ENCODE measurements at places on chromosomes 5 and 9.
A peak's percentile ranks its signal among the peaks of the same experiment; 100 is the strongest.

DNA sequence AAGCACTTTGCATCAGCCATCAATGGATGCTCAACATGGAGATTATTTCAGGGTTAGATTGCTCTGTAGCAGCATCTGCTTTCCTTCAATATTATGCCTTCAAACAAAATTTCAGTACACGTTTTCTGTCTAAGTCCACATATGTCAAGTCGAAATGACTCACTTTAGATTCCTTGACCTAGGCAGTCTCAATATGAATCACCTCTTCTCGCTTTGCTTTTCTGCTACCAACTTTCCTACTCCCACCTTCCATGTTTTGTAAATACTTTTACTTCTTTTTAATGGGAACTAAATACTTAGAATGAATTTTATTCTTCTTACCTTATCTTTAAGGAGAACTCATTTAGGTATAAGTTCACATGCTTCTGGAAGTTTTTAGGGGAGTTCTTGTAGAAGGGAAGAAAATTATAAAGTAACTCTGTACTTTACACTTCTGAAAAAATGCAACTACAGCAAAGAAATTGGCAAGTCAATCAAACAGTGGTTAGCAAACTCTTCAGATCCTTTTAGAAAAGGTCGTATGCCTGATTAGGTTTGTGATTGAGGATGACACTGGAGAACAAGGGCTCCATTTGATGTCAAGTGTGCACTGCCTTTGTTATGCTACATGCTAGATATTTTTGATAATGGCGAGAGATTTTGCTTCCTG is 478.5 kb upstream of the SMARCA2 start:
- no peak for DNase-seq

DNA sequence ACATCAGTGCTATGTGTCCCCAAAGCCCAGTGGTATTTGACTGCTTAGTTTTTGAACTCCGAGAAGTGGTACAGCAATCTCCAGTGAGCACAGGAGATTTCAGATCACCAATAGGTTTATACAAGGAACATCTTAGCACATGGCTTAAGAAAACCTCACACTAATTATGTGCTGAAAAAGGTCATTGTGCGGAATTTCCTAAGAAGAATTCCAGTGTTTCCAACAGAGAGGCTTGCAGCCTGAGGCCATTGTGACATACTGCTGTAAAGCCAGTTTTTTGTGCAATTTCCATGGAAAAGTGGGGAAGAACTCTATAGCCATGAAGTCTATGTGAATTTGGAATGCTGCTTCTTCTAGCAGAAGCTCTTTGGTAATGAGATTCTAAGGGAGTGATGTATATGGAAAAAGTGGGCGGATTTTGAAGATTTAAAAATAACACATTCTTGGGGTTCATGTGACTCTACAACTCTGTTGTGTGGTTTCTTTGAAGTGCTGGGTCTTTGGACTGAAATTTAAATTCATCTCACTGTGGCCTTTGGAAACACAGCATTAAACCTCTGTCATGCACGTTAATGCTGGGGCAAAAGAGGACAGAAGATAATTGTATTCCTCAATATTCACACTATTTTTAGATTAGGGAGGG is 110.5 kb upstream of the CD180 start:
- no peak for DNase-seq

DNA sequence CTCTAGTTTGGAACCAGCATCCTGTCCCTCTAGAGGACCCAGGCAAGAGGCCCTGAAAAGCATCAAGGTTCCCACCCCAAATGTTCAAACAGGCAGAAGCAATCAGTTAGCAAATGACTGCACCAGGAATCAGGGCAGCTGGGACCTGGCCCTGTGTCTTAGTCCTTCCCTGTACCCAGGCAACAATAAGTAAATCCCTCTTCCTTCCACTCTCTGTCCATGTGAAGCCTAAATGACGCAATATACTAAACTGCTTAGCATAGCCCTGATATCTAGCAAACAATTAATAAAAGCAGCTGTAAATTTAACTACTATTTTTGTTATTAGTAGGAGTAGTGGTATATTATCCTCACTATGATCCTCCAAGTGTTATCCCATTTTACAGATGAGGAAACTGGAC is 13.2 kb upstream of the ADRA1B start:
- DNase-seq: no peak

- no peak for DNase-seq
These were observed 107.9 kb downstream of the TRIO start for GRCh38 chr5:14250748-14251701.

DNA sequence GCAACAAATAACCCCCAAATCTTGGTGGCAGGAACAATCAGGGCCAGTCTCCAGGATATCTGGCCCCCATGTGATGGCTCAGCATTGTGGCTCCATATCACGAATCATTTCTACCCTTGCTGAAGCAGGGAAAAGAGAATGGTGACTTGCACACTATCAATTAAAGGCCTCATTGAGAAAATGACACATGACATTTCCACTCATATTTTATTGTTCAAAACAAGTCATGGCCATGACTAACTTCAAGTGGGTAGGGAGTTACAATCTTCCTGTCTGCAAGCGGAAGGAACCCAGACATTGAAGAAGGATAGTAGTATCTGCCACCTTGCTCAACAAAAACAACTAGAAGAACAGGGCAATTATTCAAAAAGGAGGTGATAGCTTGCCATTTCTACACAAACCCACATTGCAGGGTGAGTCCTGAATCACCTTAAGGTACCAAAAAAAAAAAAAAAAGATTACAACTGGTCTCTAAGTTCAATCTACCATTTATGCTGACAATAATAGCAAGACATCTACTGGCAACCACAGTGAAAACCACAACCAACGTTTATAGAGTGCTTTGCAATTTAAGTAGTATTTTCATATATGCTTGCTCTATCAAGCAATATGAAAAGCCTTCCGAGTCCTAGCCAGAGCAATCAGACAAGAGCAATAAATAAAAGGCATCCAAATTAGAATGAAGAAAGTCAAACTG is 186.7 kb upstream of the DAPK1 start:
- no peak for DNase-seq

DNA sequence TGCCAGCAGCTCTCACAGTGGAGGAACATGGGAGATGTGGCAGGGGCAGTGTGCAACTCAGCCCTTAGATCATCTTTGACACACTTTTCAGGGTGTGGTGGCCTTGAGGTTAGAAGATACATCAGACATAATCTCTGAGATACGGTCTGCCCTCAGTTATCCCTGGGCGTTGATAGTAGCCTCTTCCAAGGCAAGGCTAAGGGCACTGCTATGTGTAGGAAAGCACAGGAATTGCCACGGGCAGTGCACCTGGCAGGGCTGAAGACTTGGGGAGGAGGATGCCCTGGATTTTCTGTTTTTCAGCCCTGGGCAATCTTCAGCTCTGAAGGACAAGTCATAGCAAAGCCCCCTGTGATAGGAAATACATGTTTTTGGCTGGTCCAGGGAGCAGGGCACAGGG is 206.7 kb downstream of the GOLPH3 start:
- DNase-seq: no peak

DNA sequence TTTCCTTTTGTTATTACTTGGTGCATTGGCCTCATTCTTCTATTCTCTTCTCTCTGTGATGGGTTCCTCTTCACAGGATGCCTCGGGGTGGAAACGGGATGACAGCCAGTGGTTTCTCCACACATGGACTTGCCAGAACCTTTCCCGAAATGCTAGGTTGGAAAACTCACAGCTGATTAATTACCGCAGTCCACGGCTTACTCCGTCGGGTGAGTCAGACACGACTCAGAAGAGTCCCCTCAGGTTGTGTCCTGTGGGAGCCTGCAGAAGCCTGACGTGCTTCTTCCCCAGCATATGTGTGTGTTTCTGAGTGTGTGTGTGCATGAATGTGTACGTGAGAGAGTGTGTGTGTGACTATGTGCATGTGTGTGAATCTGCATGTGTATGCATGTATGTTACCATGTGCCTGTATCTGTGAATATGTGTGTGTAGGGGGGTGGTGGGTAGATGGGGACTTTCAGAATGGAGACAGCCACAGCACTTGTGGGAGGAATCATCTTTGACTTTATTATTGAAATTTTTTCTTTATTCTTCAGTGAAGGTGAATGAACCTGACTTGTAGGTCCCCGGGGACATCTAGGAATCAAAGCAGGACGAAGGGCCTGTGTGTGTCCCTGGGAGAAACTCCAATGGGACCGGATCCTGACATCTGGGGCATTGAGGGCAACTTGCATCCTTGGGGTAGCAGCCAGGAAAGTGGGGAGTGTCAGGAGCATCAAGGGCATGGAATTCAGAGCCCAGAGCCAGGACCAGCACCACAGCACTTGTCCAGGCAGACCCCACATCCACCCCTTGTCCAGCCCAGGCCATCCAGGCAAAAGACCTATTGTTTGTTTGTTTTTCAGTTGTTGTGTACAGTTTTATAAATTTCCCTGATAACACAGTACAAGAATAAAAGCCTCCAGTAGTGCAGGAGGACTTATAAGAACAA is 21.9 kb upstream of the MED10 start:
- no peak for DNase-seq

- DNase-seq: no peak
These were observed 94.7 kb upstream of the ANKRD55 start for GRCh38 chr5:56327809-56328208.

GRCh38 chr9:104256696-104257062 is 162.6 kb downstream of the SMC2 start:
- no peak for DNase-seq

DNA sequence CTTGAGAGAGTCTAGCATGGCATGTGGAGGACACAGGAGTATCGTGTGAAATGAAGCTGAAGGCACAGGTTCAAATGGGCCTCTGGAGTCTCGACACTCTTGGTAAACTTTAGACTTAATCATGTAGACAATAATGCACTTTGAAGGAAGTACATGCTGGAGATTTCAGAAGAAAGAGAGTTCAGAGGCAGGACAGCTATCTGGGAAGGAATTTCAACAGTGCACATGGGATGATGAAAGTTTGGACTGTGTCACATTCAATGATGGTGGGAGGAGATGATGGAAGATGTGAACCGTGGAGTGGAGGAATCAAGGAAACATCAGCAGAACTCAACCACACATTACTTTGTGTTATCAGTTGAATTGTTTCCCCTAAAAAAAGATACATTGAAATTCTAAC is 88.6 kb upstream of the PAPPA start:
- no peak for DNase-seq

- no peak for DNase-seq
These were observed 50.3 kb downstream of the SNCAIP start for GRCh38 chr5:122362361-122362760.

- DNase-seq: no peak
These were observed 70.0 kb downstream of the KLHL3 start for GRCh38 chr5:137665678-137666460.

- no peak for DNase-seq
These were observed 234.1 kb upstream of the ACTBL2 start for GRCh38 chr5:57716661-57717060.

DNA sequence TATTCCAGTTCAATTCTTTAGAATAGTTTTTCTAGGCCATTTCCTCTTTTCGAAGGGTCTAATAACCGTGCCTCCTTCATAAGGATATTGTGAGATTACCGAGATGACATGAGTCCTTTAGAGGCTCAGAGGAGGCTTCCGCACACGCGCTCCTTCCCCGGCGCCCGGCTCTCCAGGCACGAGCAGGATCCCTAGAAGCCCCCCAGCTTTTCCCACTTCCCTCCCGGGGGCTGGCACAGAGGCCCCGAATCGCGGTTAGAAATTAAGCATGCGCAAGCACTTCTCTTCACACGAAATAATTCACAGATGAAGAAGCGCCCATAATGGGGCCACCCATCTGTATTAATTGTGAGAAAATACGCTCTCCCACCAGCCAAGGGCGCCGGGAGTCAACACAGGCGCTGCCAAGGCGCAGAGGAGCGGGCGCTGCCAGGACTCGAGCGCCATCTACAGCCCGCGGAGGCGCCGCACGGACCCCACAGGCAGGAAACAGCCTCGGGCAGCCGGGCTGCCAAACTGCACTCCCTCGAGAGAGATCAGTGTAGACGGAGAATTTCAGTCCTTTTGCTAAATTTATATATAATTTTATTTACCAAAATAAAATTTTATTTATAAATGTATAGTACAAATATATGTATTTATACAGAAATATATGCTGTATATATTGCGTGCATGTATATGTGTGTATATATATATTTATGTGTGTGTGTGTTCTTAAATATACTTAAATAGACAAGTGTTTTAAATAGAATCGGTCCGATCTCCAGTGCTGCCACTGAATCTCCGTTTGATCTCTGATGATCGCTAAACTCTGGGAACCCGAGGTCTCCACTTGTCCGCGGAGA is 258.1 kb upstream of the NFIL3 start:
- peak; percentile 54 for DNase-seq

DNA sequence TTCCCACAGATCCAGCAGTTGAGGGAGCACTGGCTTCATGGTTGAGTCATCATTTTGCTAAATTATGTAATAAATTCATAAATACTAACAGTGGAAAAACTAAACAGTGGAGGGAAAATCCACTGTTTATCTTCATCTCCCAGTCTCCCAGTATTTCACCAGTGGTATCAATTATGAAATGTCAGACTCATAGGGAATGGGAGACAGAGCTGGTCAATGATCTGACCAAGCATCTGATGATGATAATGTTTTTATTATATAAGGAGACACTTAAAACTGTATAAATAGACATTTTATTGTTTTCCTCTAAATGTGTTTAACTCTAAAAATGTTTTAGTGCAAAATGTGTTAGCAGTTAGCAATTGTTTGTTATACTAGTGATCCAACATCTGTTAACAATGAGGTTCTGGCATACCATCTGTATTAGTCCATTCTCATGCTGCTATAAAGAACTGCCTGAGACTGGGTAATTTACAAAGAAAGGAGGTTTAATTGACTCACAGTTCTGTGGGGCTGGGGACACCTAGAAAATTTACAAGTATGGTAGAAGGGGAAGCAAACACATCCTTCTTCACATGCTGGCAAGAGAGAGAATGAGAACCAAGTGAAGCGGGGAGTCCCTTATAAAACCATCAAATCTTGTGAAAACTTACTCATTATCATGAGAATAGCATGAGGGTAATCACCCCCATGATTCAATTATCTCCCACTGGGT is 11.8 kb upstream of the REEP5 start:
- no peak for DNase-seq

- no peak for DNase-seq
These were observed 51.9 kb upstream of the PIP5K1B start for GRCh38 chr9:68653141-68653595.

- DNase-seq: no peak
These were observed at the start of gene SHROOM1 for GRCh38 chr5:132830436-132831094. TSS of gene SHROOM1 (minus strand) at chr5:132830647. CDS start at chr5:132826140, 4,507 bp downstream.

GRCh38 chr5:119363936-119364335 is 8.1 kb downstream of the TNFAIP8 start:
- no peak for DNase-seq

- DNase-seq: peak; percentile 42
These were observed 407.4 kb downstream of the HCN1 start for GRCh38 chr5:45288746-45289145.

- DNase-seq: no peak
These were observed 366.9 kb upstream of the ZNF608 start for GRCh38 chr5:125113328-125113727.

DNA sequence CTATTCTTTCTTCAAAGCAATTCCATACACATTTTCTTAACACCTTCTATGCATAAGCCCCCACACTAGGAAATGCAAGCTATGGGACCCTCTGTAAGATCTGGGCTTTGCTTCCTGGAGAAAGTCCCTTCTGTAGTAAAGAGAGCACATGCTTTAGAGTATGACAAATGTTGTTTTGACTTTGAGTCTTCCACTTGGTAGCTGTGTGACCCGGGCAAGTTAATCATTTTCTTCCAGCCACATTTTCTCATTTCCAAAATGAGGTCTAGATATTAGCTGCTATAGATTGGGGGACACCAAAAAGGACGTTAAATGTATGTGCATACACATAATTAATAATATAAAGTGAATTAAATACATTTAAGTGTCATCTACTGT is 334.0 kb downstream of the NFIB start:
- DNase-seq: no peak
